ENCODE measurements at places on chromosomes 12 and 14.

DNA sequence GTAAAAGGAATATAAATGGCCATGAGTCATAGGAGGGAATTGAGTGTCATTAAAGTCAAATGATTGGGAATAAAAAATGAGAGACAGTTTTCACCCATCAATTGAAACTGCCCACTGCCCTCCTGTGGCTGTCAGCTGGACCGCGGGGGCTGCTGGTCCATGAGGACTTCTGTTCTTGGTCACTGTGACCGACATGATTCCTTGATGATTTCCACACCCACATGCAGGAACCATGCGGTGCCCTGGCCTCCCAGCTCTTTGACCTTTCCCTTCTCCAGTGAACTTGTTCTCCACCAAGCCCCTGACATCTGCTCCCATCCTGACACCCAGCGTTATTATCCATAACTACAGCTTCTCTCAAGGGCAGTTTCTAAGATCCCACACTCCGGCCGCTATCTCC is 48.4 kb downstream of the C12orf75 start:
- H3K27me3 ChIP-seq, result no peaks in the 10 kb centered on the region
- DNase-seq, result no peak
- H3K4me3 ChIP-seq, result no peak overlapping the region

DNA sequence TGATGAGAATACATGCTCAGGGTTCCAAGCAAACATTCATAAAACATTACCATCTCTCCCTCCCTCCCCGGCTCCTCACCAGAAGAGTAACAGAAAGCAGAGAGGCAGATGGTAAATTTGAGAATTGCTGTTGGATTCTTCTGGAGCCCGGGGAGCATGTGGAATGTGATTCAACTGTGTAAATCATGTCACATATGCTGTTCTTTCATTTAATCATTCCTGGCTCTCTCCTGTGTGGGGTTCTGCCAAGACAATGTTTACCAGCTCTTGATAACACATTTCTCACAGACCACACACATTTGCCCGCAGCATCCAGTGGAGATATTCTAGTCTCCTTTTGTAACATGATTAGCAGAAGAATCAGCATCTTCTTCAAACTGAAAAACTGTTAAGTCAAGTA is 23.4 kb upstream of the NR2C1 start:
- H3K27me3 ChIP-seq, result peaks cover 1% of the 10 kb centered on the region
- DNase-seq, result no peak
- H3K27ac ChIP-seq, result no peak overlapping the region
- no peaks in the 10 kb centered on the region for H3K4me1 ChIP-seq

GRCh38 chr12:807041-807735 is 54.8 kb downstream of the WNK1 start:
- no peaks in the 10 kb centered on the region for H3K36me3 ChIP-seq
- H3K27ac ChIP-seq, result peak overlapping the region; percentile 55
- H3K4me1 ChIP-seq, result peaks cover 78% of the 10 kb centered on the region
- H3K27me3 ChIP-seq, result no peaks in the 10 kb centered on the region
- no peak for DNase-seq
- peak overlapping the region; percentile 19 for H3K4me3 ChIP-seq

- peak within 1 kb of the TSS; percentile 88 for H3K4me3 ChIP-seq
- DNase-seq, result no peak
- H3K27ac ChIP-seq, result peak within 1 kb of the TSS; percentile 95
- no peaks in the 10 kb centered on the region for H3K27me3 ChIP-seq
- peaks cover 34% of the 10 kb centered on the region for H3K4me1 ChIP-seq
These were observed at the start of gene CLEC2B for GRCh38 chr12:9869307-9870161. Gene CLEC2B (minus strand): TSS chr12:9869354.

DNA sequence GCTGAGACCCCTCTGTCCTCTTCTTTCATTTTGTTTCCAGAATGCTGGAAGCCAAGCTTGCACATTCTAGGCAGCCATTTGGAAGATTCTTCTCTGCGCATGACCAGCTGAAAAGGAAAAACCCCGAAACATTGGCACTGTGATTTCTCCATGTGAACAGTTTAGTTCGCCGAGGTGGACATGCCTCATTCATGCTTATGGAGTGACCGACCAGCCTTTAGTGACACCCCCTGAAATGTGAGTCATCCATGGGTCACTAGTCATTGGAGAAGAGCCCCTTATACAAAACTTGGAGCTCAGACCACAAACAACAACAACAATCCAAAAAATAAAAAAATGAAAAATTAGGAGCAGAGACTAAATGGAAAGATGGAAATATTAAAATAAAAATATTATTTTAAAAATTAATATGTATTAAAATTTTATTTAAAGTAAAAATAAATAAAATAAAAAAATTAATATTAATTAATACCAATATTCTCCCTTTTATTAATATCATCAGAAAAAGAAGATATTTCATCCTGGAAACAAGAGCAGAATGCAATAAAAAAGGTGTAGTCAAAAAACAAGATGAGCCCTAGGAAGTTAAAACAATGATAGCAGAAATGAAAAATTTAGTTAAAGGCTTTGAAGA is 9.5 kb upstream of the KRT7 start:
- H3K36me3 ChIP-seq, result no peaks in the 10 kb centered on the region
- no peak overlapping the region for H3K4me3 ChIP-seq
- peaks cover 21% of the 10 kb centered on the region for H3K4me1 ChIP-seq
- no peak for DNase-seq
- peaks cover 58% of the 10 kb centered on the region for H3K27me3 ChIP-seq

DNA sequence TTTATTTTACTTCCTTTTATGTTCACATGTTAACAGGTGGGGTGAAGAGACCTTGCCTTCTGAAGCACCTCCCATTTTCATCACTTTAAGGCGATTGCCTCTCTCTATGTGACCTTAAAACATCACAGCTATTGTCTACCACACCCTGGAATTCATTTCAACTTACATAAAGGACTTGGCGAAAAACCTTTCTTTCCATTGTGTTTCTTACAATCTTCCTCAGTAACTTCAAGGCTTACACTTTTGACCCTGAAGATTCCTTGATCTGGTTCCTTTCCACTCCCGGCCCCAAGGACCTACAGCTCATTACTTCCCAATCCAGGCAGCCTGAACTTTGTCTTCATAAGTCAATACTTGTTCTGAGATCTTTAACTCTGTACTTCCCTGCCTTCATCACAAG is 443.3 kb downstream of the ADAMTS20 start:
- H3K27me3 ChIP-seq, result no peaks in the 10 kb centered on the region
- H3K4me1 ChIP-seq, result no peaks in the 10 kb centered on the region
- H3K4me3 ChIP-seq, result no peak overlapping the region
- no peak for DNase-seq

DNA sequence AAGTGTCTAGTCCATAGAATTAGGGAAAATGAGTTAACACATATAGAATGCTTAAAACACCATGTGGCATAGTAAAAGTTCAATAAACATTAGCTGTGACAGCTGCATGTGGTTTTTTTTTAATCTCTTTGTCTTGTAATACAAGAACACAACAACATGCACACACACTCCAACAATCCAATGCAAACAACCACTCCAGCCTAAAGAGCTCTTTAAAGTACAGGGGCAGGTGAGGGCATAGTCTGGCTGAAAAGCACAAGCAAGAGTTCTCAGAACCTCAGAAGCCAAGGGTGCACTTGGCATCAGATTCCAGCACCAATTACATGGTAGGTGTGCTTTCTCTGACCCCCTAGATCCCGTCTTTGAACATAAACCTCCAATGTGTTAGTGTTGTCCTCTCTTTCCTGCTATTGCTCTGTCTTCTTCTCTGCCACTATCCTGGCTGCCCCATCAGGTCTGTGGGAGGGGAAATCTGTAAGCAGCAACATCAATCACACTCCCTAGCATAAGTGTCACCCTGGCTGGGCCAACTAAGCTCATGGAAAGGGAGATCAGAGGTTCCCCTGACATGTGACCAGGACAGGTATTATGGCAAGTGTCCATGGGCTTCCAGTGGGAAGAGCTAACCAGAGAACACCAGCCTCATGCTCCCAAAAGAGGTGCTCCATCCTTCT is 91.0 kb downstream of the SLC8A3 start:
- no peak overlapping the region for H3K4me3 ChIP-seq
- no peak overlapping the region for H3K27ac ChIP-seq

DNA sequence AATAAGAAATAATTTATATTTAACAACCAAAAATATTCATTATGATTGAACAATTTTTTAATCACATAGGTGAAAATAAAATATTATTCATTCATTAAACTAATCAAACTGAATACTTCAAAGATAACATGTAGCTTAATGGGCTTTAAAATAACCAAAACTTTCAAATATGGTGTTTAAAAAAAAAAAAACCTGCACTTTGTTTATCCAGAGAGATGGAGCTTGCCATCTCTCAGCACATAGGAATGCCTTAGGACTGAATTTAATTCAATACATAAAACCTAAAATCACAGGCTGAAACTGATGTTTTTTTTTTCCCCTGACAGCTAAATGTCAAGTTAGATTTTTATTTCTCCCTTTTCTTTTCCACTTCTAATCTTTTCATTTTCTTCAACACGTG is 14.4 kb upstream of the CCER1 start:
- no peak overlapping the region for H3K27ac ChIP-seq
- H3K4me3 ChIP-seq, result no peak overlapping the region
- no peak for DNase-seq
- H3K36me3 ChIP-seq, result no peaks in the 10 kb centered on the region
- no peaks in the 10 kb centered on the region for H3K4me1 ChIP-seq

DNA sequence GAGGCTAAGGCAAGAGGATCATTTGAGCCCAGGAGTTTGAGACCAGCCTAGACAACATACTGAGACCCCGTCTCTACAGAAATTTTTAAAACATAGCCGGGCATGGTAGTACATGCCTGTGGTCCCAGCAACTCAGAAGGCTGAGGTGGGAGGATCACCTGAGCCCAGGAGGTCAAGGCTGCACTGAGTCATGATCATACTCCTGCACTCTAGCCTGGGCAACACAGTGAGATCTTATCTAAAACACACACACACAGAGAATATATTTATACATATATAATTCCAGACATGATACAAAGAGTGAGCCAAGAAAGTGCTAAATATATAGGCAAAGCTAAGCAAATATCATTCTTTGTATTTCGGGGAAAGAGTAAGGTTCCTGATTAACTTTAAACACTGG is 9.4 kb downstream of the ZFC3H1 start:
- peaks cover 48% of the 10 kb centered on the region for H3K4me1 ChIP-seq
- peaks cover 26% of the 10 kb centered on the region for H3K36me3 ChIP-seq
- no peaks in the 10 kb centered on the region for H3K27me3 ChIP-seq
- H3K27ac ChIP-seq, result no peak overlapping the region
- no peak for DNase-seq
- H3K4me3 ChIP-seq, result no peak overlapping the region

DNA sequence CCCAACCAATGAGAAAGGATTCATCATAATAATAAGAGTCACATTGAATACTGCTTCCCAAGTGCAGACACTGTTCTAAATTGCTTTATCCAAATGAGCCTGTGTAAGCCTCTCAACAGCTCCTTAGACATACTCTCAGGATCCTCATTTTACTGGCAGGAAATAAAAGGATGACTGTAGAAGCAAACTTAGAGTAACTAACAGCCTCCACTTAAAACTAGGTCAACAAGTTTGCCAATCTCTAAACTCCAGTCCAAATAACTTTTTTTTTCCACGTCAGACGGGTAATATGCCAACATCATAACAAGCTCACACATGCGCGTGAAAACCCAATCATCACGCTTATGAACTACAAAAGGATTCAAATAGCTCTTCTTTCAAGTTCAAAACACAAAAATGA is 15.3 kb upstream of the DPF3 start:
- H3K4me1 ChIP-seq, result peaks cover 8% of the 10 kb centered on the region
- H3K27me3 ChIP-seq, result peaks cover 17% of the 10 kb centered on the region
- H3K27ac ChIP-seq, result no peak overlapping the region
- no peak for DNase-seq
- H3K36me3 ChIP-seq, result no peaks in the 10 kb centered on the region

GRCh38 chr12:113408756-113409298 is 5.1 kb upstream of the SDS start:
- H3K36me3 ChIP-seq, result no peaks in the 10 kb centered on the region
- no peak for DNase-seq
- H3K27ac ChIP-seq, result no peak overlapping the region
- peaks cover 7% of the 10 kb centered on the region for H3K27me3 ChIP-seq
- no peaks in the 10 kb centered on the region for H3K4me1 ChIP-seq
- no peak overlapping the region for H3K4me3 ChIP-seq

GRCh38 chr14:77194706-77195105 is 13.1 kb downstream of the TMEM63C start:
- DNase-seq, result no peak
- H3K36me3 ChIP-seq, result no peaks in the 10 kb centered on the region
- H3K4me1 ChIP-seq, result no peaks in the 10 kb centered on the region
- H3K4me3 ChIP-seq, result no peak overlapping the region

GRCh38 chr12:75505706-75506312 is 5.6 kb downstream of the KRR1 start:
- peaks cover 26% of the 10 kb centered on the region for H3K4me1 ChIP-seq
- H3K27ac ChIP-seq, result peak overlapping the region; percentile 16
- H3K36me3 ChIP-seq, result peaks cover 45% of the 10 kb centered on the region
- no peak for DNase-seq

DNA sequence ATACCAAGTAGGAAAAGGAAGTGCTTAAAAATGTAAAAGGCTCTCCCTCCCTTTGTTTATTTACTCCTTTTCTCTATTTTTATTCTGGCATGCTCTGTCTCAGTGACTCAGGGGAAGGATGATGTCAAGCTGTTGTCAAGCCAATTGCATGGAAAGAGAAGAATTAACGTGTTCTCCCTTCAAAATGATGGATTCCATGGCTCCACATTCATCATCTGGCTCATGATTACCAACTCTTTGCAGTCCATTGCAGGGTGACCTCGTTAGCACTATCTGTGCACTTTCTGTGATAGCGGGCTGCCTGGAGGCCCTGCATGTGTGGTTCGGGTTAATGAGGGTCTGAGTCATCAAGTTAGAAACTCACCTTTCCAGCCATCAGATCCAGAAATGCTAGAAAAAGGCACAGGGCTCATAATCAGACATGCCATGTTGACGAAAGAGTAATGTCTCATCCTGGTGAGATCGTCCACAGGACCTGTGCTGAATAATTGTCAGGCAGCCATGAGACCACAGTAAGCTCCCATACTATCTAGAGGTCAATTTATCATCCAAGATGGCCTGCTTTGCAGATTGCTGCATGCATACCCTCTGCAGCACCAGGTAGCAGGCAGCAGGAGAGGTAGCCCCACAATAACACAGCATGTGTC is 79.2 kb upstream of the BTG1 start:
- peaks cover 9% of the 10 kb centered on the region for H3K4me1 ChIP-seq
- no peak for DNase-seq
- no peak overlapping the region for H3K27ac ChIP-seq

- no peak overlapping the region for H3K4me3 ChIP-seq
- H3K27ac ChIP-seq, result no peak overlapping the region
- H3K36me3 ChIP-seq, result no peaks in the 10 kb centered on the region
- DNase-seq, result no peak
- H3K27me3 ChIP-seq, result peaks cover 1% of the 10 kb centered on the region
- H3K4me1 ChIP-seq, result peaks cover 16% of the 10 kb centered on the region
These were observed 96.1 kb upstream of the SLC16A7 start for GRCh38 chr12:59499774-59500173.

DNA sequence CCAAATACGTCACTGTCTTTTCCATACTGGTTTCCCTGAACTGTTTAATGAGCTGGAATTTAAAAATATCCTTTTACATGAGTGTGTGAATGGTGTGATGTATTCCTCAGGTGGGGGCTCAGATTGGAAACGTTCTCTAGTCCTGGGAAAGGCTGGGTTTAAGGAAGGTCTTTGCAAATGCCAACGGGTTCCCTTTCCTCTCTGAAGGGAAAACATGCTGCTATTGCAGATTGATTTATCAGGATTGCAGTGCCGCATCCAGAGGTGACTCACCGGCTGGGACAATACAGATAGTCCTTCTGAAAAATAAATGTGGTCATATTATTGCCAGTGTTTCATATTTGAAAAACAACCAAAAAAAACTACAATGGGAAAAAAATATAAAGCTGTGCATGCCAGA is 193.1 kb upstream of the FLRT2 start:
- DNase-seq, result no peak
- H3K27me3 ChIP-seq, result no peaks in the 10 kb centered on the region
- no peak overlapping the region for H3K4me3 ChIP-seq
- no peak overlapping the region for H3K27ac ChIP-seq
- no peaks in the 10 kb centered on the region for H3K36me3 ChIP-seq

All from activated naive CD8-positive, alpha-beta T cell treated with anti-CD3 and anti-CD28 coated beads, Interleukin-2, amount 50 U/mL, for 24 hours (primary cell).